ENCODE measurements at places on chromosomes 12 and 14.

DNA sequence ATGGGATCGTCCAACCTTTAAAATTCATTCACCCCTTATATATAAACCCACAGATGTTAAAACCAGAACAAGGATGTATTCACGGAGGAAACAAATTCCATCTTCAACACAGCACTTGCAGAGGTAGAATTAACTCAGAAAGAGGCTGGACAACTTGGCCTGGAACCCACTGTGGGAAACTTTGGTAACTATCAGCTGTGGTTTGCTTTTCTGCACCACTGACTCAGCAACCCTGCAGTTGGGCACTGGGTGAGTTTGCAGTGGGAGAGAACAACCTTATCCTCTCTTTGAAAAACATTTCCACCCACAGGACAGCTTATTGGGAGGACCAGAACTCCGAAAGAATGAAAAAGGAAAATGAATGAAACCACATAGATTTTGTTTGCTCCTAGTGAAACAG, 66.3 kb downstream of the ZNF664 start:
- peaks cover 32% of the 10 kb centered on the region for H3K4me1 ChIP-seq
- no peak overlapping the region for H3K4me3 ChIP-seq
- peaks cover 5% of the 10 kb centered on the region for H3K36me3 ChIP-seq
- H3K27me3 ChIP-seq: no peaks in the 10 kb centered on the region

GRCh38 chr14:67486890-67487289, 1.6 kb downstream of the TMEM229B start:
- peaks cover 4% of the 10 kb centered on the region for H3K27me3 ChIP-seq
- H3K4me3 ChIP-seq: no peak overlapping the region
- no peaks in the 10 kb centered on the region for H3K4me1 ChIP-seq
- no peak for DNase-seq
- no peak overlapping the region for H3K27ac ChIP-seq

- no peak overlapping the region for H3K27ac ChIP-seq
- no peak for DNase-seq
- no peaks in the 10 kb centered on the region for H3K27me3 ChIP-seq
- peaks cover 4% of the 10 kb centered on the region for H3K4me1 ChIP-seq
- no peaks in the 10 kb centered on the region for H3K36me3 ChIP-seq
Observed at GRCh38 chr14:36856095-36856878, 194.6 kb downstream of the PAX9 start.

DNA sequence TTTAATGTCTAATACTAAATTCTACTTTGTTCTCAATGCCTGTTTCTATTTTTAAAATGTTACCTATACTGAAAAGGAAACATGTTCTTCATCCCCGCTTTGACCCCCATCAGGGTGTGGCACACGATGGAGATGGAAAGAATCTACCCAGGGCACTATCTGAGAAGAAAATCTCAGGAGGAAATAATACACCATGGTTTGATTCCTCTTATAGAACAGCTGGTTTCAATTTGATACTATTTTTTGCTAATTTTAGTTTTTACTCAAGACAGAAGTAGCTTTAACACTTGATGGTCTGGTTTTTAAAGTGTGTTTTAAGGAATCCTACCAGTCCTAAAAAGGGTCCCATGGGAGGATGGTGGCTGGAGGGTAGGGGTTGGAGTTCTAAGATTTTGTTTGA, 56.7 kb downstream of the PPM1H start:
- H3K27ac ChIP-seq: no peak overlapping the region
- no peaks in the 10 kb centered on the region for H3K4me1 ChIP-seq
- no peaks in the 10 kb centered on the region for H3K36me3 ChIP-seq
- DNase-seq: no peak
- H3K4me3 ChIP-seq: no peak overlapping the region

DNA sequence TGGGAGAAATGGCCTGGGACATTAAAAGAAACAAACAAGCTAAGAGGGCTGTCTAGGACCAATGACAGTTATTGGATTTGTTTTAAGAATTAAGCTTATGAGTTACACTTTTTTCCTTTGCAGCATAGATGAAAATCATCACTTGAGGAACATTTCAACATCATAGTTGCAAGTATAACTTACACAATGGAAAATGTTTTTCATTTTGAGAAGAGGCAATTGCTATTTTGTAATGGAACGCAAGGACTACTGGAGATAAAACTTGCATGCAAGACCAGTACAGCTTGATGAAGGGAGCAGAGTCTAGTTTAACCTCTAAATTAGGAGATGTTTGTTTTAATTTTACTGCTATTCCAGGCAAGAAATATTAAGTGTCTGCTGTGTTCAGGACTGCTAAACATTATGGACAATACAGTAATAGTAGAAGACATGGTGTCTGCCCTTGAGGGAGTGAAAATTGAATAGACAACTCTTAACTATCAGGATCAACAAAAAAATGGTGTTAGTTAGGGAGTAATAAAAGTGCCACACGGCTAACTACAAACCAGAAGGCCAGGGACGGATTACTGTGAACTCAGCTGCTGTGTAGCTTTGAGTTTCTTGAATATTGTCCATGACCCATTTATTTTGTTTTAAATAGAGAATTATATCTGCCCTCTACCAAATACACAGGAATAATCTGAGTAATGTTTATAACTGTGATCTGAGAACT, 374.5 kb downstream of the RAD51B start:
- no peak for DNase-seq
- H3K36me3 ChIP-seq: no peaks in the 10 kb centered on the region
- no peaks in the 10 kb centered on the region for H3K4me1 ChIP-seq

GRCh38 chr12:19546611-19547162, 107.4 kb downstream of the AEBP2 start:
- H3K4me3 ChIP-seq: no peak overlapping the region
- DNase-seq: no peak
- H3K27me3 ChIP-seq: no peaks in the 10 kb centered on the region
- H3K27ac ChIP-seq: no peak overlapping the region
- H3K4me1 ChIP-seq: peaks cover 12% of the 10 kb centered on the region
- no peaks in the 10 kb centered on the region for H3K36me3 ChIP-seq

GRCh38 chr14:72419226-72419775, 474.6 kb downstream of the DPF3 start:
- peaks cover 11% of the 10 kb centered on the region for H3K4me1 ChIP-seq
- peak overlapping the region; percentile 23 for H3K4me3 ChIP-seq
- H3K36me3 ChIP-seq: peaks cover 2% of the 10 kb centered on the region
- peak overlapping the region; percentile 70 for H3K27ac ChIP-seq
- H3K27me3 ChIP-seq: peaks cover 1% of the 10 kb centered on the region

GRCh38 chr12:110829308-110829707, 17.5 kb upstream of the CCDC63 start:
- DNase-seq: no peak
- H3K4me1 ChIP-seq: peaks cover 4% of the 10 kb centered on the region
- H3K36me3 ChIP-seq: no peaks in the 10 kb centered on the region
- no peak overlapping the region for H3K27ac ChIP-seq

DNA sequence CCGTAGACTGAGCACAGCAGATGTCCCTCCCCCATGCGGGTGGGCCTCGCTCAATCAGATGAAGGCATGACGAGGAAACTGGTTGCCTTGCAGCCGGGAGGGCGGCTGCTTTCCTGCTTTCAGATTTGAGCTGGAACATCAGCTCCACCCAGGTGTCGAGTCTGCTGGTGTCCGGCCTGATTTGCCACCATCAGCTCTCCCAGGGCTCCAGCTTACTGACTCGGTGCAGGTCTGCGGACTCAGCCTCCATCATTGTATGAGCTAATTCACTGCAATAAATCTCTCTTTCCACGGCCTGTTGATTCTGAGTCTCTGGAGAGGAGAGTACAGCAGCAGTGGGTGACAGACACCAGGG, 156.2 kb downstream of the KIF26A start:
- H3K27me3 ChIP-seq: no peaks in the 10 kb centered on the region
- H3K27ac ChIP-seq: no peak overlapping the region
- DNase-seq: peak; percentile 19

- no peaks in the 10 kb centered on the region for H3K4me1 ChIP-seq
- no peaks in the 10 kb centered on the region for H3K36me3 ChIP-seq
- no peak overlapping the region for H3K4me3 ChIP-seq
- H3K27ac ChIP-seq: no peak overlapping the region
Observed at GRCh38 chr14:63760014-63760413, 32.1 kb upstream of the SGPP1 start.

DNA sequence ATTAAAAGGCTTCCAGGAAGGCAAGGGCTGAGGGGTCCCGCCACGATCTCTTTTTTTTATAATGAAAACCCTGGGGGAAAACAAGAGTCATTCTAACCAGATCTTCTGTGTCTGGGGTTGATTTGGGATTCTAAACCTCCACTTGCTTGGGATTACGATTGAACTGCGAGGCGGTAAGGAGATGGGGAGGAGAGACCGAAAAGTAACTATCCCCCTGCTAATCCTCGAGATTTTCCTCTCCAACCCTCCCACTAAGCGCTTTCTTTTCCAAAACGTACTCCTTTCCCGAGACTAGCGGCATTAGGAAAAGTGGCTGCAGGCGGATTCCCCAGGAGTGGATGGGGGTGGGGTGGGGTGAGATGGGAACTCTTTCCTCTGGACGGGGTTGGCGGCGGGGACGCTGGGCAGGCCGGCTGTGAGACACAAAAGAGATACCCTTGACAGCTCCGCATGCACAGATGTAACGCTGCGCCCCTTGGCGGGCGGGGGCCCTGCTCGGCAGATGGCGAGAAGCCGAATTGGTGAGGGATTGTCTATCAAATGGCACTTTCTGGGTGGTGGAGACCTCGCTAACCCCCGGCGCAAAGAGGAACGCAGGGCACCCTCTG, 830 bp upstream of the SRRM4 start:
- no peaks in the 10 kb centered on the region for H3K36me3 ChIP-seq
- peaks cover 16% of the 10 kb centered on the region for H3K27me3 ChIP-seq
- H3K4me3 ChIP-seq: peak overlapping the region; percentile 91
- peaks cover 10% of the 10 kb centered on the region for H3K4me1 ChIP-seq
- H3K27ac ChIP-seq: peak overlapping the region; percentile 98

GRCh38 chr12:20212658-20213555, 155.4 kb upstream of the PDE3A start:
- H3K36me3 ChIP-seq: no peaks in the 10 kb centered on the region
- H3K27me3 ChIP-seq: peaks cover 2% of the 10 kb centered on the region
- peaks cover 11% of the 10 kb centered on the region for H3K4me1 ChIP-seq
- H3K4me3 ChIP-seq: peak overlapping the region; percentile 61
- peak; percentile 46 for DNase-seq

DNA sequence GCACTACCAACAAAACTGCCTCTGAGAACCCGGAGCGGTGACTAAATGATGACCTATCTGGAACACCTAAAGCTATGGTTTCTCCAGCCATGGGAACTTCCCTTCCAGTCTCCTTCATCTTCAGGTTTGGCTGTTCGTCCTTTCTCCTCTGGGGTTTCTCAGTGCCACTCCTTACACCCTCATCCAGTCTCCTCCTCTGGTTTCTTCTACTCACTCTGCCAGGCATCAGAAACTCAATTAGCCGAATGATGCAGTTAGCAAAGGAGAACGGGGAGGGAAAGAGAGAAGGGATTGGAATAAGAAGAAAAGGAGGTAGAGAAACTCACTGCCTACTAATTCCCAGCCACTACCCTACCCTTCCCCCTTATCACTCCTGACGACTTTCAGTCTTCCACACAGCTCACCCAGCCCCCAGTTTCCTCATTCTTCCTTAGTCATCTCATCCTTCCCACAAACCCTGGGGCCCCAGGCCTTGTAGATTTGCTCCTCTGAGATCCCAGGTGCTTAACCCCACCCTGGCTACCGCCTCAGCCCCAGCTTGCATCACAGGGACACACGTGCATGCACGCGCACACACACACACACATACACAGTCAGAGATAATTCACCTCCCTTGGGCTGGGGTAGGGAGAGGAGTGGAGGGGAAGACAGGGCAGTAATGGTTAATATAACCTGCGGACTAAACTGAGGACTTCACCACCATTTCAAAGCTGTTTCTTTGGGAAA, 13.0 kb downstream of the FGD6 start:
- H3K4me3 ChIP-seq: peak overlapping the region; percentile 30
- peaks cover 5% of the 10 kb centered on the region for H3K27me3 ChIP-seq
- no peak for DNase-seq
- H3K36me3 ChIP-seq: peaks cover 9% of the 10 kb centered on the region

DNA sequence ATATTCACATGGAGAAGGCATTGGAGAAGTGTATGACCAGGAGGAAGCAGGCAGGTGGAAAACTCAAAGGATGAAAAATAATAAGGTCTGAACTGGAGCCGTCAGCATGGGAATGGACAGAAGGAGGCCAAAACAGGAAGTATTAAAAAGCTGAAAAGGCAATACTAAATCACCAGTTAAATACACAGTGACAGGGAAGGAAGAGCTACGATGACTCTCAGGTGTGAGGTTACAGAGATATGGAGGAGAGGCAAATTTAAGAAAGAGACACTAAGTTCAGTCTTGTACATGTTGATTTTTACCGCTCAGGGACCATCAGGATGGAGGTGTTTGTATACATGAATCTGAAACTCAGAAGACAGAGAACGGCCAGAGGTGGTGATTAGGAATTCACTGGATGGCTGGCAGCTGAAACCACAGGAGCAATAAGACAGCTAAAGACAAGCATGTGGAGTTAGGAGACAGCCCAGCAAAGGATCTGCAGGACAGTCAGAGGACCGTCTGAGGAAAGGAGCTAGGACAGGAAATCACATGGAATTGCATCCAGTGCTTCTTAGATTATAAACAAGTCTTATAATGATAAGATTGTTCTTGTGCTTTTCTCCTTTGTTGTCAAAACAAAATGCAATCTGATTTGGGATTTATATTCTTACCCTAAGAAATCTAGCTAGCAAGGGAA, 33.9 kb upstream of the CDKN3 start:
- no peak overlapping the region for H3K27ac ChIP-seq
- no peaks in the 10 kb centered on the region for H3K4me1 ChIP-seq
- H3K36me3 ChIP-seq: no peaks in the 10 kb centered on the region
- H3K27me3 ChIP-seq: no peaks in the 10 kb centered on the region

DNA sequence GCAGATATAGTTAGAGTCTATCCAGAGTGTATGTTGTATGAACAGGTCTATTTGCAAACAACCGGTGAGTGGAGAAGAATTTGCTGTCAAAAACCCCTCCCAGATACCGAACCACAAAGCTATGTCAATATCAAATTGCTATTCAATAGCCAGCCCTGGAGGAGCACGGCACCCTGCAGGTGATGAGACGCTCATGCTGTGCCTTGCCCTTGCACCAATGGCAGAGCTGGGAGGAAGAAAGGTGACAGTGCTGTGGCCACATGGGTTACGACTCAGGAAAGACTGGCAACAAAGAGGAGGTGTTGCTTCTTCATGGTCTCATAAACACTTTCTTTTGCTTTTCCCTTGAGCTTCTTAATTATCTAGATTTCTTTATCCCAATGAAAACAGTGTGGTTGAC, 55.7 kb downstream of the PAX9 start:
- H3K36me3 ChIP-seq: no peaks in the 10 kb centered on the region
- no peak for DNase-seq
- no peak overlapping the region for H3K27ac ChIP-seq
- no peaks in the 10 kb centered on the region for H3K27me3 ChIP-seq
- H3K4me1 ChIP-seq: no peaks in the 10 kb centered on the region
- H3K4me3 ChIP-seq: no peak overlapping the region

DNA sequence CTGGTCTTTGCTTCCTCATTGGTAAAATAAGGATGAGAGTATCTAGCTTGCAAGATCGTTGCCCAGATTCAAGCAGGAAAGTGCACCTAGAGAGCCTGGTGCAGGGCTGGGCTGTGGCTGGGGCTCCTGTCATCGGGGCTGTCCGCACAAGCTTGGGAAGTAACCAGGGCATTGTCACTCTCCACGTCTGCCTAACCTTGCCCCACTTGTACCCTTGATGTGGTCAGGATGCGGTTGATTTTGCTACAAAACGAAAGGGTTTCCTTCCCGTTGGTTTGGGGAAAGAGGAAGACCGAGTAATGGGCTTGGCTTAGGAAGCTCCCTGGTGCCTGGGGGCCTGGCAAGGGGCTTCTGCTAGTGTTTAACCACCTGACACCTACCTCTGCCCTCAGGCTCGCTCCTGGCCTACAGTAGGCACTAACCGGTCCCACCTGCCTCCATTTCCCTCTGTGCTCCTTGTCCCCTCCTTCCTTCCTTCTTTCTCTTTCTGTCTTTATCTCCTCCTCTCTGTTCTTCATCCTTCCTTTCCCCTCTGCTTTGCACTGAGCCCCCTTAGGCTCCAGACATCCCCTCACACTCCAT, 21.8 kb downstream of the MVK start:
- no peak overlapping the region for H3K4me3 ChIP-seq
- peaks cover 45% of the 10 kb centered on the region for H3K4me1 ChIP-seq
- no peaks in the 10 kb centered on the region for H3K36me3 ChIP-seq
- no peak overlapping the region for H3K27ac ChIP-seq
- no peak for DNase-seq
